ENCODE measurements at places on chromosomes 12 and 14.
A peak's percentile ranks its signal among the peaks of the same experiment; 100 is the strongest.

- no peak for DNase-seq
These were observed 4.2 kb downstream of the KRT80 start for GRCh38 chr12:52187640-52188039.

DNA sequence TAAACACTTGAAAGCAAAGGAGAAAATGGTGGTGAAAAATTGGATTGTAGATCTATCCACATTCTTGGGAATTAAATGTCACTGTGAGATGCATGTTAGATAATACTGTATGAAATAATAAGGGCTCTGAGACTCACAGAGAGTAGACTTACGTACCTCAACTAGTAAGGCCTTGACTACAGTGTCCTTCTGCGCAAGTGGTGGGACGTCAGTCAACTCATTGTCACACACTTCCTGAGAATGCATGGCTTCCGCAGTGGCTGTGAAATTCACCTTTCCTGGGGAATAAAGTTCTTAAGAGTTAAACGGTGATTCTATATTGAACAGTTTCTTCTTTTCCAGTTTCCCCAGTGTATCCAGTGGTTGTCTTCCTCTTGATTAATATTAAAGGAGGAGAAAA lies 32.6 kb upstream of the PZP start:
- no peak for DNase-seq

GRCh38 chr14:64364907-64365306 lies 23.2 kb upstream of the MTHFD1 start:
- DNase-seq: peak; percentile 18

DNA sequence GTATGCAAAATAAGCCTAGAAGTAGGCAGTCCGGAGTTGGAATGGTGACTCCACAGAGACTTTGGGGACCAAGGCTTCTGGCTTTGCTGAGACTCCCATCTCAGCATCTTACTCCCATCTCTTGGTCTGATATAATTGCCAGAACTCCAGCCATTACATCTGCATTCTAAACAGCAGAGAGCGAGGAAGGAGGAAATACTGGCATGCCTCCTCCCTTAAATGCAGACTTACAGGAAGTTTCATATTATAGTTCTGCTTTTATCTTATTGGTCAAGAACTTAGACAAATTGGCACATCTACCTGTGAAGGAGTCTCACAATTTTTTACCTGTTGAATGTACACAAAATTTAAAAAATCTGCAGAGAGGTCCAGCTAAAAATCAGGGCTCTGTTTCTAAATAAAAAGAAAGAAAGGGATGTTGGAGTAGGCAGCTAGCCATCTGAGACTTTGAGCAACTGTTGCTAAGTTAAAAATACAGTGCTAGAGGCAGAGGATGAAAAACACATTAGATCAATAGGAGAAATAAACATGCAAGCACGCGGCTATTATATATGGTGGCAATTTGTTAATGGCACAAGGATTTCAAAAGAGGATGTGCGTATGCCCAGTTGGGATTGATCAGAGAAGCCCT lies 209.9 kb upstream of the HMGA2 start:
- DNase-seq: no peak

- DNase-seq: no peak
These were observed 17.5 kb upstream of the BEGAIN start for GRCh38 chr14:100604709-100605108.

- no peak for DNase-seq
These were observed 100.7 kb upstream of the MAP1LC3B2 start for GRCh38 chr12:116458492-116458891.

All from OCI-M1 (cell line).